ENCODE measurements at places on chromosomes 6 and 20.

GRCh38 chr6:4308364-4308763 is 173.0 kb upstream of the ECI2 start:
- DNase-seq: no peak

DNA sequence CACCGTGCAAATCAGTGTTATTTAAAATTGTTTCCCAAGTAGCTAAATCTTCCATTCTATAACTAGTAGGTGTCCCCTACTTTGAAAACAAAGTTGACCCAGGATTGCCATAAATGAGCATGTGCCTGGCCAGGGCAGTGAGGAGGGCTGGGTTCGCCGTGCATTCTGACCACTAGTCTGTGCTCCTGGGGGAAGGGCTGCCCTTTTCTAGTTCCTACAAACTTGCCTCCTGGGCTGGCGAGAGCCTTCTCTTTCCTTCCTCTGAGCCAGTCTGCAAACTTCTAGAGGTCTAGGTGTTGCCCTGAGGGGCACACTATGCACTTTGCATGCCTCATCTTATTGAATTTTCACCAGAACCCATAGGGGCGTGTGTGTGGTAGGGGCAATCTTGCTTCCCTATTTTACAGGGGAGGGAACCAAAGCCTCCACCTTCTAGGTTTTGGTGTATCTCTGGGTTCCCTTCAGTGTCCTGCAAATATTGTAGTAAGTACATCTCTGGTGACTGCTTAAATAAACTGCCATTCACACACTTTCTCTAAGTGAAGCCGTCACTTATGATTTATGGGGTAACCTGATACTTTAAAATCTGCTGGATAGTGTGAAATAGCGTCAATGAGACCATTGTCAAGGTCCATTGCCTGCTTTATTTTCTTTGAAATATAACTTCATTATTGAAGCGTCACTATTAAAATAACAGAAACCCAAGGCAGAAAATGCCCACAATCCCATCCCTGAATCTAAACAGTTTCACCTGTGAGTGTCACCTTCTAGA is 42.2 kb downstream of the CDH26 start:
- DNase-seq: no peak

DNA sequence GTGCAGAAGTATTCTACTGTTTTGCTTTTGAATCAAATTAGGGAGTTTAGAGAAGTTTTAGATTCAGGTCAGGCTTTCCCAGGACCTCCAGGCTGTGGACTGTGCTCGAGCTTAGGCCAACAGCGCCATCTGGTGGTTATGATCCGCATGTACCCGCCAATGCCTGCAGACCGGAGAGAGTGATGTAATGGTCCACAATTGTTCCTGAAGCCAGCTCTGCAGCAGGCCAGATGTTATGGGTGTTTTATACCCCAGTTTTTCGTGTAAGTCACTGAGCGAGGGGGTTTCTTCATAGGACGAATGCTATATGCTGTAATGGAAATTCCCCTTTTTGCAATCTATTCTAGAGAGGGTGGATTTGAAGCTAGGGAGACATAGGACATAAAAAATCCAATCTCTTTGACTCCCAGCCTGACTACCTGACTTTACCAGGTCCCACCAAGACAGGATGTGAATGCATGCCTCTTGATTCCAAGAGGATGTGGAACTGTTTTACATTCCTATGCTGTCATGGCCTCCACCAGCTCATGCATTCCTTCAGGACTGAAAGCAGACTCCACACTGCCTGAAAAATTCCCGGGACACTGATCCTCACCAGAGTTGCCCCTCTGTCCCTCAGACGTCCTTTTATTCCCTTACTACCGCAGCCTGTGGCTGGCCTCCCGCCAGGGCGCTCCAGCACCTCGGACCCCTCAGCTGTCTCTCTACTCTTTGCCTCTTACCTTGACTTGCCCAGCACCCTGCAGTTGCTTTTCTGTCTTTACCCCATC is 41.2 kb upstream of the LY86 start:
- DNase-seq: peak; percentile 84

GRCh38 chr6:117346142-117346930 is 79.4 kb downstream of the ROS1 start:
- no peak for DNase-seq

- DNase-seq: no peak
These were observed 96.8 kb downstream of the ADTRP start for GRCh38 chr6:11681770-11682169.

DNA sequence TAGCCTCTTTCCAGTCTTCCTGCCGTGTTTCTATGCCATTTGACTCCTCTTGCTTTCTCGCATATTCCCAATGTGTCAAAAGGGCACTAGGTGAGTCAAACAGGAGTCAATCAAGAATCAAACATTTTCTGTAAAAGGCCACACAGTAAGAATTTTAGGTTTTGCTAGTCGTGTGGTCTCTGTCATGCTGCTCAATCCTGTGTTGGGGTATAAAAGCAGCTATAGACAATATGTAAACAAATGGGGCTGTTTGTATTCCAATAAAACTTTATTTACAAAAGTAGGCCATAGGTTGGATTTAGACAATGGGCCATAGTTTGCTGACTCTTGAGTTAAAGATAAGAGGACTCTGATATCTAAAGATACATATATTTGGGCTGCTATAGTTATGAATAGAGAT is 235.4 kb upstream of the BTBD3 start:
- no peak for DNase-seq

- no peak for DNase-seq
These were observed 58.3 kb downstream of the LY86 start for GRCh38 chr6:6646859-6647258.

DNA sequence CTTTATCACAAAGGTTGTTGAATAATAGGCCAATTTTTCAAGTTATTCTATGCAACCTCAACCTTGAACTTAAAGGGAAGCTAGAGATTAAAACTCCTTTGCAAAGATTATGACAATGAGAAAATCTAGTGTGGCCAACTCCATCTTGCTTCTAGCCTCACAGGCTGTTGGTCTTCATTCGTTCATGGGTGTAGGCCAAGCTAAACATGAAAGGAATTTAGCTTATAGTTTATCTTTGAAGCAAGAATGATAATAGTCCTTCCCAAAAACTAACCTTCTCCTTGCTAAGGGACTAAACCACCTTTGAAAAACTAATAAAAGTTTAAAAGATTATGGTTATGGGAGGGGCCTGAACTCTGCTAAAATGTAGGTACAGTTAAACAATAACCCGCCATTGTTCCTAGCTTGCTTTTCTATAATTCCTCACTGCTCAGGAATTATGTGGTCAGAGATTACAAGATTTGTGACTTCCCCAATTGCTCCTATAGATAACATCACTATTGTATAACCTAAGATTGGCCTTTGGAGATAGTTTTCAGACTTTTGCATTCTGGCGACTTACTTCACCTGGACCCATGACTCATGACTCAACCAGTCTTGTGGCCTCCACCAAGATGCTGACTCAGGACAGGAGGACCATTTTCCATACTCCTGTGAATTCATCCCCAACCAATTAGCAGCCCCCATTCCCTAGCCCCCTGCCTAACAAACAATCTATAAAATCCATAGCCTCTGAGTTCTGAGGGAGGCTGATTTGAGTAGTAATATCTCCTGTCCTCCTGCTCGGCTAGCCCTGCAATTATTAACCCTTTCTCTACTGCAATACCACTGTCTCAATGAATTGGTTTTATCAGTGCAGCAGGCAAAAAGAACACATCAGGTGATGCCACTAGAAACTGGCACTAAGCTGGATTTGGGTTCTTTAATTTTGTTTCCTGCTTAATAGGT is 154.5 kb downstream of the CD83 start:
- DNase-seq: no peak

GRCh38 chr6:153564803-153565202 is 433.7 kb upstream of the RGS17 start:
- DNase-seq: no peak
